ENCODE measurements at places on chromosomes 7 and 10.

GRCh38 chr10:80540981-80541750, 3.5 kb downstream of the SH2D4B start:
- no peak for DNase-seq

DNA sequence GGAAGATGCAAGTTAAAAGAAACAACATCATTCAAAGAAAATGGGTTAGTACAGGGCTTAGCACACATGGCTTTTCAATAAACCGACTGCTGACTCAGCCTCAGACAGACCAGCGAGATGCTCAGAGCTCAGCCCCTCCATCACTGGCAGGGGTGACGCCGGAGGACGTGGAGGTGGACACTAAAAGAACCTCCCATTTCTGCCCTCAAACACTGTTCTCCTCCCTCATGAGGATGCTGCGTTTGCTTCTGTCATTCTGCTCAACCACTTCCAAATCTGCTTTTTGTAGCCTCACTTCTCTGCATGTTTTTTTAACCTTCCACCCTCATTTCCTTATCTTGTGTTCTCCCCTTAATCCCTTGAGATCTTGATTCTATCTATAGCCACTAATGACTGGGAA, 15.3 kb downstream of the DENND11 start:
- DNase-seq = no peak

DNA sequence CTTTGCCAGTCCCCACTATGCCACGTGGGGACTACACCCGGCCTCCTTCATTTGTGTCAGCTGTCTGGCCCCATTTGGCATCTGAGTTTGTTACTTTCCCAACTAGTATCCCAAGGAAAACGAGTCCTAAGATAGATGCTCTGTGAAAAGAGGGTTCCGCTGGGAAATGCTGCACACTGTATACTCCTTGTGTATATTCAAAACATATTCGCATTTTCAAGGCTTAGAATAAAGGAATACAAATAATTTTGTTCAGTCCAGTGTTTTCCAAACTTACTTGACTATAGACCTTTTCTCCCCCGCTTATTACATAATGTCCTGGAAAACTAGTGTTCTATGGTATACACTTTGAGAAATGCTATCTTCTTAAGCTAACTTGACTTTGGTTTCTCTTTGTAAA, 167.8 kb upstream of the IMMP2L start:
- no peak for DNase-seq

GRCh38 chr10:73967022-73967429, 30.9 kb upstream of the VCL start:
- no peak for DNase-seq

DNA sequence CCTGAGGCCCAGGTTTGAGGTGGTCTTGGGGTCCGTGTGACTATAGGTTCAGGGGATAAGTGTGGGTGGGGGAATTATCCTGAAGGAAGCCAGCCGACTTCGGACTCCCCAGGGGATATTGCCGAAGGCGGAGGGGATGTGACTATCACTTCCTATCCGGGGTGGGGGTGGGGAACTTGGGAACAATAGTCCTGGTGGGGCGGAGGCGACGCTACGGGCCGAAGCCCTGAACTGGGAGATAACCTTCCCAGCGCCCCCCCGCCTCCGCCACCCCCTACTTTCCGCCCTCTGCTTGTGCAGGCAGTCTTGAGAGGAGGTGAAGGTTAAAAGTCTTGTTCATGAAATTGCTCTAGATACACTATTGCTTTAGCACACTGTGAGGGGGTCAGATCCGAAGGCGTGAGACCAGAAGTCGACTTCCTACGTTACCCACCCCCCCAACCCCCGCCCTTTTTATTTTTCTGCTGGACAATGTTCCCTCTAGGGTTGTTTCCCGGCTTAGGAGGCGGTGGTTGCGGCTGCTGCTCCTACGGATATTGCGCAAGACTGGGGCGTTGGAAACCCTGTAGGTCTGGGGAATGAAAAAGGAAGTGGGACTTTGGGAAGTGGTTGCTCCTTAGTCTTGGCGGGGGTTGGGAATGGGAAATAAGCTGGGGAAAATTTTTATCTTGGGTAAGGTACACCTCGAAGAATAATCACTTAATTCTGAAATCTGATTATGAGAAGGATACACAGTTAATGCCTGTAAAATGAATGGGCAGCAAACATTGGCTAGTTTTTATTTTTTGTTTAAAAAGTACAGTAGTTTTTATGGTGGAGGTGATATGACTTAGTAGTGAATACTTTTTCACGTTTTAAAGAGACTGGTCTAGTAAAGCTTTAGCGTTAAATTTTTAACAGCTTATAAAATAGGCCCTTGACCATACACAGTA, 1.5 kb downstream of the PTPN12 start:
- peak; percentile 2 for DNase-seq

DNA sequence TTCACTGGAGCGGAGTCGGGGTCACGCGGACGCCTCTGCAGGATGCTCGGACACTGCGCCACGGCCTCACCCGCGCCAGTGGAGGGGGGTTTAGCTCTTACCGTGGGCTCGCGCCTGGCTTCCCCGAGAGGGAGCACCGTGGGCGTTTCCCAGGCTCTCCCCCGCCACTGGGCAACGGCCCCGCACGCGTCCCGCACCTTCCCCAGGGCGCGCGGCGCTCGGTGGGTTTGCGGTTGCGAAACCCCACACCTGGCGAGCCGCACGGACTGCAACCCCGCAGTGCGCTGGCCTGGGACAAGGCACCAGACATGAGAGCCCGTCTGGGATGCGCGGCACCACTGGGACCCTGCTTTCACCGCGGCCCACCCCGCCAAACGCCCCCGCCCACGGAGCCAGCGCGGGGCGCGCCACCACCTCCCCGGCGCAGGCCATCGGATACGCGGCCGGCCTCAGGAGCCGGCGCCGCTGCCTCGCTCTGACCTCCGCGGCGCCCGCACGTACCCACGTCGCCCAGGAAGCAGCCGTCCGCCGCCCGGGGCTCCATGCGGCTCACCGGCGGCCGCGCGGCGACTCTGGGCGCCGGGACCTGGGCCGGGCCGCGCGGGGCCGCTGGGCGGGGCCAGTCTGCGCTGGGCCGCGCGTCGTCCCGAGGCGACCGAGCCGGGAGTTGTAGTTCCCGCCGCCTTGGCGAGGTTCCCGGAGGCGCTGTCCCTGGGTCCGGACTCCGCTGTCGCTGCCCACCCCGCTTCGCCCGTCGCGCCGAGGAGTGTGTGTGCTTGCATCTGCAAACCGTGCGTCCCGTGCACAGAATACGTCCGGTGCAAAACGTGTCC, at the start of gene ASB13:
ASB13 (minus strand) TSS at position 588 of the 833 bp plus-strand sequence; CDS start at position 544, 44 bp downstream.
- no peak for DNase-seq

DNA sequence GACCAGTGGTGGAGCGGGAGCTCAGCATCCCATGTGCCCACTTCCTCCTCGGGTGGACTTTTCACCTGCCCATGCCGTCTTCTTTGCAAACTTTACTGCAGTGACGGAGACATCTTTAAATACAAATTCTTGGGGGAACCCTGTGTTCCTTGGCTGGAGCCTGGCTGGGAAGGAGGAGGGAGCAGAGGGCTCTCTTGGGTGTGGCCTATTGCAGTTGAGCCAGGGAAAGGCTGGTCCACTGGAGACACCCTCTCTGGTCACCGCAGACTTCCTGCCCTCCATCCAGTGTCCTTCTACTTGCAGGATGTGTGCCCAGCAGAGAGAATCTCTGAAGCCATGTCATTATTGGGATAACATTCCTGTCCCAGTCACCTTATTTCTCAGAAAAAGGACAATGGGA, 67.3 kb downstream of the TCF7L2 start:
- DNase-seq = no peak

GRCh38 chr7:19105546-19105945, 11.9 kb downstream of the TWIST1 start:
- DNase-seq = no peak

- no peak for DNase-seq
These were observed 91.5 kb downstream of the RTKN2 start for GRCh38 chr10:62177111-62177510.

- no peak for DNase-seq
These were observed 109.0 kb upstream of the STARD3NL start for GRCh38 chr7:38069052-38069451.

GRCh38 chr10:29957236-29957635, 102.2 kb downstream of the JCAD start:
- no peak for DNase-seq

DNA sequence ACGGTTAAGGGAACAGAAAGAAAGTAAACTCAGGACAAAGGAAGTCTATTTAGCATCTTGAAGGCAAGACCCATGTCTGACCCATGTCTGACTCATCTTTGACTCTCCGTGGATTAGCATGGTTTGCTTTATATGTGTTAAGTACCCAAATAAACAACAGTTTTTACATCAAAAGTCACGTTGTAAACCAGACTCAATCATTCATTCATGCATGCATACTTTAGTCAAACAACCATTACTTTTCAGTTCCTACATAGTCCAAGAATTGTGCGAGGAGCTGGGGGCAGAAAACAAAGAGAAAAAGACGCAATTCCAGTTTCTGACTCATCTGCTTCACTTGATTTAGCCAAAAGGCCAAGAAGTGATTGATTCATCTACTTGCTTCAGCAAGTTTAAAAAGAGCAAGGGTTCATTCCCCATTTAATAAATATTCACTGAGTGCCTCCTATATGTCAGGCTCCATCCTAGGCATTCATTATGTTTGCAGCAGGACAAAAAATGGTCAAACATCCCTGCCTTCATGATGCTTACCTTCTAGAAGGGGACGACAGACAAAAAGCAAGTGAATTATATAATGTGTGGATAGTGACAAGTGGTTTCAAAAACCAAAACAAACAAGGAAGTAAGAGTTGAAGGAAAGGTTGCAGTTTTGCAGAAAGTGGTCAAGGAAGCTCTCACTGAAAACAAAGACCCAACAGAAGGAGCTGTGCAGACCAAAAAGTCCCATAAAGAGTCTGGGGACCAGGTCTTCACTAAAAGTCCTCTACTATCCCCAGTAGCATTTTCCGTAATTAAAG, 116.2 kb downstream of the FAM107B start:
- DNase-seq = no peak

GRCh38 chr7:21730399-21730798, 187.6 kb downstream of the DNAH11 start:
- no peak for DNase-seq

DNA sequence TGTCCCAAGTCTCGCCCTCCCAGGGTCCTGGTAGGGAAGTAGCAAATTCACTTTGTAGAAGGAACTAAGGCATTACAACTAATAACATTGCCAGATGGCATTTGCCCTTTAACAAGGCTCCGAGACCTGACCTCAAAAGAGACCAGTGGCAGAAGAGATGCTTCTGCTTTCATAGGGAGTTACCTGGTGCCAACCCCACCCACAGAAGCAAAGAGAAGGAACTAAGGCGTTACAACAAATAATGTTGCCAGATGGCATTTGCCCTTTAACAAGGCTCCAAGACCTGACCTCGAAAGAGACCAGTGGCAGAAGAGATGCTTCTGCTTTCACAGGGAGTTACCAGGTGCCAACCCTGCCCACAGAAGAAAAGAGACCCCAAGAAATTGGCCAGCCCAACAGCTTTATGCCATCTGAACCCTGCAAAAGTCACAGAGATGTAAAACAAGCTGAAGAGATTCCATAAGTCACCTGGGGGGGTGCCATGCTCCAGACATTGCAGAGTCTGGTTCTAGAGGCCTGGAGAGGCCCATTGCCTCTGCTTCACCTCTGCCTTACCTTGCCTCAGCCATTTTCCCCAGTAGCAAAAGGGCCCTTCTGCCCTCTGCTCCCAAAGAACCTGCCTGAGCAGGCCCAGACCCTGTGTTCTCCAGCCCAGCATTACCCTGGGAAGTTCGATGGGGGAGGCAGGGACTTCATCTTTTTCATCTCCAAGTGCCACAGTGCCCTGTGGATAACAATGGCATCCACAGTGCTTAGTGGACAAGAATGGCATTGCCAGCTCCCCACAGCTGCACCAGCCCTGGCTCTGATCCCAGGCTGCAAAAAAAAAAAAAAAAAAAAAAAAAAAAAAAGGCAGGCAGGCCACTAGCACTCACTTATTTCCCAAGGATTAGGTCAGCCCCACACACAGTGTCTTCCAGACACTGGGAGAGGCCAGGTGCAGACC, 179.5 kb upstream of the PLXNA4 start:
- DNase-seq = no peak

GRCh38 chr10:33539116-33539515, 204.6 kb upstream of the NRP1 start:
- DNase-seq = no peak

- DNase-seq = no peak
These were observed 20.2 kb upstream of the SEM1 start for GRCh38 chr7:96729820-96730219.

- DNase-seq = no peak
These were observed 174.8 kb downstream of the PTEN start for GRCh38 chr10:88038268-88038667.

DNA sequence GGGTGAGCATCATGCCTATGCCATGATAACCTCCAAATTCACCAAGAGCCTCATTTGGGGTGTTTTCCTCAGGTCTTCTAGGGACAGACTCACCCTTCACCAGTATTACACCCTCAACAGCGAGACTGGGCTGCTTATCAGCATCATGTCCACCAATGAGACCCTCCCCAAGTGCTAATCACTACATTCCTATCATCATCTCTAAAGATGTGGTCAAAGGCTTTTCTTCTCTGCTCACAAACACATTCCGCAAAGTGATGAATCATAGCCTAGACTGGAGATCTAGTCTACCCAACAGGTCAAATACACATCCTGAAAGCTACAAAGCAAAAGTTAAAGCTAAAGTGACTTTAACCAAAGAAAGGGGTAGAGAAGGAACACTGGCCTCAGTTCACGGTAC, 75.3 kb upstream of the C7orf33 start:
- DNase-seq = no peak

GRCh38 chr10:49620286-49620810, 6.5 kb downstream of the CHAT start:
- no peak for DNase-seq

- no peak for DNase-seq
These were observed 47.2 kb upstream of the SFTPD start for GRCh38 chr10:79995979-79996634.

- DNase-seq = no peak
These were observed 8.6 kb downstream of the FAM241B start for GRCh38 chr10:69638642-69639041.

GRCh38 chr7:45469103-45469502, 105.1 kb upstream of the ADCY1 start:
- DNase-seq = no peak

- no peak for DNase-seq
These were observed 17.9 kb upstream of the EIF3B start for GRCh38 chr7:2336626-2337299.

Data from stimulated activated CD4-positive, alpha-beta T cell treated with anti-CD3 and anti-CD28 coated beads, TNF-alpha, amount 100 ng/mL, for 4 hours (primary cell).